ENCODE measurements at places on chromosomes 5 and 9. TPM values are rescaled to one million over a fixed set of nuclear protein-coding genes. Genes with fewer than 3 reads are reported as not detected.

The GBGT1 gene
- 4.6 TPM for polyA plus RNA-seq

The AGXT2 gene
- not detected for polyA plus RNA-seq

The PELO gene
- polyA plus RNA-seq, result 7.3 TPM

The ANKDD1B gene
- polyA plus RNA-seq, result 0.66 TPM

The LCN12 gene
- 16.5 TPM for polyA plus RNA-seq

The ORM2 gene
- 0.12 TPM for polyA plus RNA-seq

The LRRC19 gene
- polyA plus RNA-seq, result 0.16 TPM

The CDC25C gene
- 0.09 TPM for polyA plus RNA-seq

The PTTG1 gene
- polyA plus RNA-seq, result 2.0 TPM

The PAEP gene
- not detected for polyA plus RNA-seq

The GLIPR2 gene
- 5.8 TPM for polyA plus RNA-seq

The ISL1 gene
- 3.5 TPM for polyA plus RNA-seq

The TAF11L5 gene
- polyA plus RNA-seq, result not detected

The GGTA1 gene
- polyA plus RNA-seq, result 1.6 TPM

The LCP2 gene
- 1.9 TPM for polyA plus RNA-seq

The ZNF79 gene
- polyA plus RNA-seq, result 3.4 TPM

The GMCL2 gene
- polyA plus RNA-seq, result not detected

The LCN9 gene
- polyA plus RNA-seq, result not detected

The MACROH2A1 gene
- polyA plus RNA-seq, result 69.6 TPM

The MOB3B gene
- 1.7 TPM for polyA plus RNA-seq

The SLC45A2 gene
- 0.08 TPM for polyA plus RNA-seq

The BARHL1 gene
- polyA plus RNA-seq, result not detected

The ANAPC2 gene
- polyA plus RNA-seq, result 99.9 TPM

The SPINK7 gene
- not detected for polyA plus RNA-seq

The WDR55 gene
- polyA plus RNA-seq, result 19.2 TPM

The EPB41L4B gene
- polyA plus RNA-seq, result 37.0 TPM

The MCCC2 gene
- polyA plus RNA-seq, result 19.9 TPM

The IRX1 gene
- 0.61 TPM for polyA plus RNA-seq

The PCAT7 gene
- 0.28 TPM for polyA plus RNA-seq

The PITX1 gene
- polyA plus RNA-seq, result 0.12 TPM

The CORO2A gene
- 0.23 TPM for polyA plus RNA-seq

The PHF24 gene
- 0.05 TPM for polyA plus RNA-seq

The SPINK5 gene
- polyA plus RNA-seq, result 0.27 TPM

The MSANTD3 gene
- polyA plus RNA-seq, result 7.5 TPM

The CYSRT1 gene
- 1.3 TPM for polyA plus RNA-seq

The MARVELD2 gene
- polyA plus RNA-seq, result 4.0 TPM

The CDKN2B gene
- 2.2 TPM for polyA plus RNA-seq

The CAMLG gene
- polyA plus RNA-seq, result 24.1 TPM

The EFNA5 gene
- 2.2 TPM for polyA plus RNA-seq

The MCTP1 gene
- polyA plus RNA-seq, result 1.5 TPM

The CHSY3 gene
- polyA plus RNA-seq, result 0.07 TPM

The HAPLN1 gene
- not detected for polyA plus RNA-seq

The ITGA2 gene
- polyA plus RNA-seq, result 0.30 TPM

The SLC4A9 gene
- 1.0 TPM for polyA plus RNA-seq

The IRGM gene
- not detected for polyA plus RNA-seq

The MYMK gene
- not detected for polyA plus RNA-seq

The INSL6 gene
- polyA plus RNA-seq, result not detected

The MAN1B1 gene
- 86.0 TPM for polyA plus RNA-seq

The VCAN gene
- 1.4 TPM for polyA plus RNA-seq

The PRLR gene
- 0.61 TPM for polyA plus RNA-seq

The AK1 gene
- polyA plus RNA-seq, result 49.5 TPM

The CDC20B gene
- polyA plus RNA-seq, result not detected

The PTPN3 gene
- 16.6 TPM for polyA plus RNA-seq

The URM1 gene
- polyA plus RNA-seq, result 18.5 TPM

The ERP44 gene
- 10.6 TPM for polyA plus RNA-seq

The ZNF474 gene
- polyA plus RNA-seq, result not detected

The DND1 gene
- polyA plus RNA-seq, result 3.8 TPM

The TOR4A gene
- 3.0 TPM for polyA plus RNA-seq

The PPP2R2B gene
- 3.5 TPM for polyA plus RNA-seq

All from pancreas (tissue), 10 donors.